ENCODE measurements at places on chromosomes 3 and 15. TPM values are rescaled to one million over a fixed set of nuclear protein-coding genes. Genes with fewer than 3 reads are reported as not detected.

DNA sequence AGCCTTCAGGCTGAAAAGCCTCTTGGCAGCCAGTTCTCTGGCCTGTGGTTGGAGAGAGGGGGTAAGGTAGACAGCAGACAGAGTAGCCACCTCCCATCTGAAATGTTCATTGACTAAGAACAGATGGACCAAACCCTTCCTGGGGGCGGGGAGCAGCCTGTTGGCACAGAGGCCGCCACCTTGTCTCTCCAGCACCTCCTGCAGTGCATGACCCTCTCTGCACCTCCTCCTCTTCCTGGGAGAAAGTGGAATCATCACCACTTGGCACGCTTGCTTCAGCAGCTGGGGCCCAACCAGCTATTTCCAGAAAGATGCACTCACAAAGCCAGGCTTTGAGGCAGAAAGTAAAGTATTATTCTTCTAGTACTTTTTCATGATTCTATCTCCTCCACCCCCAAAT is 313.4 kb upstream of the CHRM5 start:
- DNase-seq, result peak; percentile 1

DNA sequence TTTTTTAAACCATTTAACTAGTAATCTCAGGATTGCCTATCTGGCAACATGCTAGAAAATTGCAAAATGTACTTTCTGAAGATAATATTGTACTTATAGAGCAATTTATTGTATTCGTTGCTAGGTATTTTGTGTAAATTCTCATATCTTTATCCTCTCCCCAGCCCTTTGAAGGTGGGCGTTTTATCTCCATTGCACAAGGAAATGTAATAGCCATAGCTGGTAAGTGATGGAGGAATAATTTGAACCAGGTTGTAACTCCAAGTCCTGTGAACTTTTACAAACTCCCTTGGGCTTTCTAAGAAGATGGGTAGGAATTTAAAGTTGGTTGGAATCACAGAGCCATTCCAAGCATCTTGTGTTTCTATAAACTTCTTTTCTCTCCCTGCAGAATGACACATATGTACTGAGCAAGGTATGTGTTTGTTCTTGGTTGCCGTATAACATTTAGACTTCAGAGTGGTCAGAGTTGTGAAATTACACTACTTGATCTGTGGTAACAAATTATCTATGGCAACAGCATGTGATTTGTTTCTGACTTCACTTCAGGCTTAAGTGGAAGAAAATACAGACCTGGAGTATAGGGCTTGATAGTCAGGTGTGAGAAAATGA is 170.9 kb downstream of the AKAP13 start:
- DNase-seq, result peak; percentile 41

- peak; percentile 77 for DNase-seq
Observed at GRCh38 chr3:121786485-121786884, 36.9 kb upstream of the GOLGB1 start.

PRRT3 gene
- 5.5 TPM for total RNA-seq

DNA sequence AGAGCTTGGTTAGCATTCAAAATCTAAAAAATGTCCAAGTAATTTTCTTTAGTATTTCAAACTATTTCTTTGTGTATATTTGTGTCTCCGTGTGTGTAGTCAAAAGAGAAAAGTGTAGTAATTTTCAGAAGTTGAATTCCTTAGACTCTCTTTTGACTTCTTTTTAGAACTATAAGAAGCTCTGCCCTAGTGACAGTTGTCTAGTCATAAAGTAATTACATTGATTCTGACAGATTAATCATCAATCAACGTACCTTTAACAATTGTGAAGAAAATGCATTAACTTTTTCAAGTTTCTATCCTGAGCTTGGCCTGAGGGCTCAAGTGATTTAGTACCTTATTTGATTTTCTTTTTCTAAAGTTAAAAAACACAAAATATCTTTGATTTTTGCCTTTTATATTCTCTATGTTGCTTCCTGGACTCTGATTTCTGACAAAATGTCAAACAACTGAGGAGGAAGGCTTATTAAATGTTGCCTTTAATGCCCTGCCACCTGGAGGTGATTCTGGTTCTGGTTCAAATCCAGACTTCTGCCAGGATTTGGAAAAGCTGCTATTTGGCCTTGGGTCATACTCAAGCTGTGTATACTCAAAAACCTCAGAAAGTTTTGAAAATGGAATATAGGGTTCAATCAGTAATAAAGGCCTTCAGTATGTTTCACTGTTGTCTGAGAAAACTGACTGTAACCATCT is 653.6 kb downstream of the NSUN3 start:
- no peak for DNase-seq

RARRES1 gene
- 47.8 TPM for total RNA-seq

DNA sequence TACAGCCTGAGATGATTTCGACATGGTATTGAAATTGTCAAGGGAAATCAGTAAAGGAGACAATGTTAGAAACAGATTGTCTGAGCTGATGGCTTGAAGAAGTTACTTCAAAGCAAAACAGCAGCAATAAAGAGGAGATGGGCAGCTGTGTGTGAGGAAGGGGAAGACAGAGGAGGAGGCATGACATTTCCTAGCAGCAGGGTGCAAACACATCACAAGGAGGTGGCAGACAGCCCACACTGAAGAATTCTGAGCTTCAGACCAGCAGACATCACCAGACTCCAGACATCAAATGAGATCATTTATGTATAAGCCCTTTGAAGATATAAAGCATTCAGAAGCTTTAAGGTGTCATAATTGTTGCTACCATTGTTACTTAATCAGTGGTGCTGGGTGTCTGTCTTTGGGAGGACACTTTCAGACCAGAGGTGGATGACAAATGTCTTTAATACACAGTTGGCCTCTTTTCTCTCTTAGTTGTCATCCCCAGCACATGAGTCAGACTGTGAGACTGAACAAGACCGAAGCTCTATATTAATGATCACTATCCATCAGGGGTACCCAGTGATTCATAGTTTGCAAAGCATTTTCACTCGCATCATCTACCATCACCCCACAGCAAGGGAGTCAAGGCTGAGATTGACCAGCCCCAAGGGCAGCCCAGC is 203.9 kb downstream of the MINAR1 start:
- no peak for DNase-seq

DNA sequence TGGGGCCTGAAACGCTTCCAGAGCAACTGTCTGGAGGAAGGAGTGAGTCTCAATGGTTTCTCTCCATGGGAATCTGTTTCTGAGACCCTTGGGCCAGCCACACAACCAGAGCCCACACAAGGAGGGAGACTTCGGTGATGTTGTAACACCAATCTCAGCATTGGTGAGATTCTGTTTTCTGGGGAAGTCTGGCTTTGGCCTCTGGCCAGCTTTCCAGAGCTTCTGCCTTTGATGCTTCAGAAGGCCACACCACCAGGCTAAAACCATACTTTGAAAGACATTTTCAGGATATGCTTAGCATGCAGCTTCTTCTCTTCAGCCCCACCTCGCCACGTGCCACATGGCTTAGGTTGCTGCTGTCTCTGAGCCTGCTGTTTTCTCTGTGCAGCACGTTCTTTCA is 3.6 kb upstream of the EEFSEC start:
- no peak for DNase-seq

DNA sequence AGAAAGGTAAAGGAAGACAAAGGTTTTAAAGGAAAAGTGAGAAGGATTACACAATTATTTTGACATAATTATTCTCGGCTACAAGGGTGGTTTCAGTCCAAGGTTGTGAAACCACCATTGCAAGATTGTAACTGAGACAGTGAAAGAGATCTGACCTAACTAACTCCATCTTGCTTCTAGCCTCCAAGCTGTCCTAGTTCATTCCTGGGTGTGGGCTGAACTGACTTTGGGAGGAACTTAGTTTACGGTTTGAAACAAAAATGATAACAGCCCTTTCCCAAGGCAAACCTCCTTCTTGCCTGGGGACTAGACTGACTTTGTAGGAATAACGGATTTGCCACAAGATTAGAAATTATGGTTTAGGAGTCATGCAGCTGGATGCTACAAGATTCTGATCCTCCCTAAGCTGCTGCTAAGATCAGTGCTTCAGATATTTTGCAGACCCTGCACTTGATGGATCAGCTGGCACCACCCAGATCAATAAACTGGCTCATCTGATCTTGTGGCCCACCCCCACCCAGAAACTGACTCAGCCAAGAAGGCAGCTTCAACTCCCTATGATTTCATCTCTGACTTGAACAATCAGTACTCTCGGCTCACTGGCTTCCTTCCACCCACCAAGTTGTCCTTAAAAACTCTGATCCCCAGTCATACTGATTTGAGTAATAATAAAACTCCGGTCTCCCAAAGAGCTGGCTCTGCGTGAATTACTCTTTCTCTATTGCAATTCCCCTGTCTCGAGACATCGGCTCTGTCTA is 57.7 kb upstream of the AADACL2 start:
- DNase-seq, result peak; percentile 21

DNA sequence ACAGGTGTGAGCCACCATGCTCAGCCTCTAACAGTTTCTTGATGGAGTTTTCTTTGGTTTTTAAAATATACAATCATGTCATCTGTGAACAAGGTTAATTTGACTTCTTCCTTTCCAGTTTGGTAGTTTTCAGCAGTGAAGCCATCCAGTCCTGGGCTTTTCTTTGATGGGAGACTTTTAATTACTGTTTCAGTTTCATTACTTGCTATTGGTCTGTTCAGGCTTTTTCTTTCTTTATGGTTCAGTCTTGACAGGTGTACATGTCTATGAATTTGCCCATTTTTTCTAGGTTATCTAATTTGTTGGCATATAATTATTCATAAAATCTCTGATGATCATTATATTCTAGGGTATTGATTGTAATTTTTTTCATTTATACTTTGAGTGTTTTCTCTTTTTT is 36.8 kb downstream of the PFN2 start:
- DNase-seq, result no peak

DNA sequence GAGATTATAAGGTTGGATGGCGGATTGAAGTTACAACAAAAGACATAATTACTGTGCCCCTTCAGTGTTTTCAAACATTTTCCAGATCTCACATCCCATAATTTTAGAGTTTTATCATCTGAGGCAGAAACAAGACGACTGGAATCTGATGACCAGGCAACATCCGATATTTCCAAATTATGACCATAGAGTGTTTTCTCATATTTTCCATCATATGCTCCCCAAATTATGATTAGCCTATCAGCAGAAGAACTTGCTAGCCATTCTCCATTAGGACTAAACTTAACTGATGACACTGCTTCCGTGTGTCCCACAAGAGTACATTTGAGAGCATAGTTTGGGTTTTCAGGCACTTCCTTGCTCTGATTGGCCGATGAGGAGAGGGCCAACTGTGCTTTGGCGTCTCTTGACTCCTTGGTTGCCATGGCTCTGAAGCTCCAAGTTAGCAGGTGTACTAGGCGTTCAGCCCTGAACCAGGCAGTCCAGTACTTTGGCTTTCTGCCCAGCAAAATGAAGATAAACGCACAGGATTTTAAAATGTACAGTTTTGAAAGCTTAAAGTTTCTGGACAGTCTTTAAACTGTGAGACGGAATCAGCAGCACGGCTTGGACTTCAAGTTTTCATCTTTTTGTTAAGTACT is 638 bp downstream of the WDR5B start:
- DNase-seq, result peak; percentile 25

DNA sequence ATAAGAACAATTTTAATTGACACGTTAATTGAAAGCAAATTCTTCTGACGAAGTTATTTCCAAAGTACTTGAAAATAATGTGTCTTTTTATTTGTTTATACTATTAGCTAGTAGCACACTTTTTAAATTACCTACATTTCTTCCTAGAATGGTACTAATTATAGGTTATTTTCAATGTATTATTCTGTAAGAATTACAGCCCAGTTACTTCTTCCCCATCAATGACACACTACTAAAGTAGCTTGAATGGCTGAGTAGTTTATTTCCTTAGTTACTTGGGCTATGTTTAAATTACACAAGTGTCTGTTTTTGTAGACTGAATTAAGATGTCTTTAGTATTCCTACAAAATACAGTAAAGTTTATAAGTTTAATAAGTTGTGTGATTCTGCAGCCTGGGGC is 217.6 kb upstream of the IL12A start:
- DNase-seq, result no peak

GRCh38 chr3:79154865-79155264 is 612.9 kb downstream of the ROBO1 start:
- no peak for DNase-seq

All from fibroblast of the aortic adventitia (primary cell).